Astrocyte (in vitro differentiated cells and primary cell): ENCODE measurements at places on chromosomes 4 and X. TPM values are rescaled to one million over a fixed set of nuclear protein-coding genes. Genes with fewer than 3 reads are reported as not detected.

DNA sequence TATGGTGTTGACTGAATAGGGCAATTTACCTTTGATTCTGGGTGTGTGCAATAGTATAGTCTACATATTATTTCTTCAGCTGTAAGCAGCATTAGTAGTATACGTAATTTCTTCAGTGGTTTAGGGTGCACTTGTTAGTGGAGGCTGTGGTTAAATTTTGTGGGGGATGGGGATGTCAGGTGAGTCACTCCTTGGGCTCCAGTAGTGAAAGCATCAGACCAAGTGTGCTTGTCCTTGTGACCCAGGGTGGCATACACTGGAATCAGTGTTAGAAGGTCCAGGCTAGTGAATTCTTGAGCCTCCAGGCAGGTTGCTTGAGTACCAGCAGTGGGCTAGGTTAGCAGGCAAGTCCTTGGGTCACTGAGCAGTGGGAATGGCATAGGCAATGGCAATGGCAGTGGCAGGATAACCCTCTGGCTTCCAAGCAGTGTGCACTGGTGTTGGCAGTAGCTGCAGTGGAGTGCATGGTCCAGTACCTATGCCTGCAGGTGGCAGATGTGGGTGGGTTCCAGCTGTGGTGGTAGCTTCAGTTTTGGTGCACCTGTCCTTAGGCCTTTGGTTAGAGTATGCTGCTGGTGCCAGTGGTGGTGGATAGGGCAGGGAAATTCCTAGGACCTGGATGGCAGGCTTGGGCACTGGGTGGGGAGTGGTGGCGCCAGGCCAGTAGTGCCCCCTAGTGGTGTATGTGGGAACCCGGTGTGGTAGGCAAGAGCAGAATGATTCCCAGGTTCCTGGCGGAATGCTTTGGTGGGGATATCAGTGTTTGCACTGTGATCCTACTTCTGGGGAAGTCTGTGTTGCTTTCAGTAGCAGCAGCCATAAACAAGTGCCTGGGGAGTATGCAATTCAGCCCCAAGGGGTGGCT lies 531.0 kb downstream of the SMARCA1 start:
- no peak for DNase-seq

- peak; percentile 54 for DNase-seq
Measured at GRCh38 chr4:126267689-126268088, 952.9 kb downstream of the FAT4 start.

The CXCL9 gene
- total RNA-seq: not detected in 2 replicates

- DNase-seq: no peak
Measured at GRCh38 chr4:82388405-82388804, 14.6 kb upstream of the HNRNPD start.

The CLNK gene
- total RNA-seq: not detected in 2 replicates

DNA sequence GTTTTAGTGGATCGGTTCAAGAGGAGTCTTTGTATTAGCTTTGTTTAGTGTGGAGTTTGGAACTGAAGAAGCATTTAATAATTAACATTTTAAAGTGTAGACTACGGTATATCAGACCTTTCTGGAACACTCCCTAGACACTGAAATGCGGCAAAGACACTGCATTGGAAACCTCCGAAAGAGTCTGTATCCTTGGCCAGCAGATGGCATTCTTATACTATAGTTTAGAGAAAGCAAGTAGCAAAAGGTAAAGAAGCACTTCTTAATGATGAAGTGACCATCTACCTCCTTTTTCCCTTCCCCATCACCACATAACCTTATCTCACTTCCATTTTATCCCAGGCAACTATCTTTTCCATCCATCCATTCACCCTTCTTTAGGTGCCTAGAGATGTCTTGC lies 7.6 kb downstream of the FABP2 start:
- DNase-seq: peak; percentile 22

The SAGE1 gene
- total RNA-seq: not detected in 2 replicates

DNA sequence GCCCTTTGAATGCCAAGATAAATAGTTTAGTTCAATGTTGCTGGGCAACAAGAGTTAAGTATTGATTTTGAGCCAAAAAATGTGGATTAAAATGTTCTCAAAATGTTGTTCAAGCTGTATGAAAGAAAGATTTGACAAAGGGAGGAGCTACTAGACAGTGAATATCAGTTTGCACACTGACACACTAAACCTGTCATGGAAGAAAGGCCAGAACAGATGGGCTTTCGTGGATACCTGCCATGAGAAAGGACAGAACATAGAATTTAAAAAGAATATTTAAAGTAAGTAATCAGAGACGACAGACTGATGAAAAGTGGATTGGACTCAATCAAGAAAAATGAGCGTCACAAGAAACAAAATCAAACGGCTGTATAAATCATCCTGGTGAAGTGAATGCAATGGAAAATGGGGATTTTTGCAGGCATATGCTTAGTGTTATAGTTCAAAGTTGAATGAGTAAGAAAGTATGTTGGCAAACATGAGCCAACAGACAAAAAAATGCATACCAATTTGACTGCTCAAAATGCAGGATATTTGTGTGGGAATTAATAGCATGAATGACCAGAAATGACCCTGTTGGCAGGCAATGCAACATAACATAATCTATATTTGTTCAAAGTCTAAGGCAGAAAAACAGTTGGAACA lies 7.4 kb downstream of the PCDH18 start:
- DNase-seq: peak; percentile 51

- peak; percentile 94 for DNase-seq
Measured at GRCh38 chr4:159227984-159228383, 125.1 kb downstream of the RAPGEF2 start.

DNA sequence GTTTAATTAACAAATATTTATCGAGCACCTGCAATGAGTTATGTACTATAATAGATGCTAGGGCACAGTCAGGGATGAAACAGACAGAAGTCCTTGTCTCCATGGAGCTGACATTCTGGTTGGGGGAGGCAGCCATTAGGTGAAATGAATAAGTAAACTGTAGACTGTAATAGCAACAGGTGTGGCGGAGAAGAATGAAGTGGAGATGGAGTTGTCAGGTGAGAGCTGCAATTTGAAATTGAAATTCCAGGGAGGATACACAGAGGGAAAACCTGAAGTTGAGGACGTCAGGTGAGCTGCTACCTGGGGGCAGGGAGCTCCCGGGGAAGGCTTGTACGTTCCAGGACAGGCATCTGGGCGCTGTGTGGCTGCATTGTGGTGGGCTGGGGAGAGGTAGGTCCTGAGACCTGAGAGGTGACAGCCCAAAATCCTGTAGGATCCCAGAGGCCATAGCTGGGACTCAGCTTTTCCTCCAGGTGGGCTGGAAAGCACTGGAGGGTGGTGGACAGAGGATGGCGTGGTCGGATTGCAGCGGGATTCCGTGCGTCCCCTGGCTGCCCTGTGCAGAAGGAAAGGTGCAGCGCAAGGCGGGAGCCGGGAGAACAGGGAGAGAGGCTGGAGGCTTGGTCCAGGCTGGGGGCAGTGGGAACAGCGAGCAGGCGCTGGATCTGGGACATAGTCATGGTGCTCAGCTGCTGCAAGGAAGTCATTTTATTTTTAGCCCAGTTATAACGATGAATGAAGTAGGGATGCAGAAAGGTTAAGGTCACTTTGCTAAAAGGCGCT lies 24.8 kb downstream of the CYTL1 start:
- no peak for DNase-seq
